ENCODE measurements at places on chromosomes 1 and 21.
A peak's percentile ranks its signal among the peaks of the same experiment; 100 is the strongest.

DNA sequence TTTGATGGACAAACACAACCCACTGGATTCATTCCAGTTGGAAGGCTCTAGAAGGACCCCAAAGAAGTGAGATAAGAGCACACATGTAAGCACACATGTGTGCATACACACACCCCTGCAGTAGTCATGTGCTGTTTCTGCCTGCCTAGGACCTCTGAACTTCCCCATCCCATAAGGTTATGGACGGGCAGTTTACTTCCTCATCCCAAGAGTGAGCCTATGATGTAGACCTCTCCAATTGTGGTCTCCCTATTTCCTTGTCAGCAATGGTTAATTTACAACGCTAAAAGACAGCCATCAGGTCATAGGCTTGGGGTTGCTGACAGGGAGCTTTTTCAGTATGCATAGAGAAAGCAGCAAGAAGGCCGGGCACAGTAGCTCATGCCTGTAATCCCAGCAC is 15.4 kb upstream of the ADAR start:
- no peak for DNase-seq

GRCh38 chr1:25174730-25175612 is 57.3 kb downstream of the SYF2 start:
- DNase-seq, result peak; percentile 83

- no peak for DNase-seq
These were observed 115.1 kb upstream of the TMEM51 start for GRCh38 chr1:15038232-15039016.

DNA sequence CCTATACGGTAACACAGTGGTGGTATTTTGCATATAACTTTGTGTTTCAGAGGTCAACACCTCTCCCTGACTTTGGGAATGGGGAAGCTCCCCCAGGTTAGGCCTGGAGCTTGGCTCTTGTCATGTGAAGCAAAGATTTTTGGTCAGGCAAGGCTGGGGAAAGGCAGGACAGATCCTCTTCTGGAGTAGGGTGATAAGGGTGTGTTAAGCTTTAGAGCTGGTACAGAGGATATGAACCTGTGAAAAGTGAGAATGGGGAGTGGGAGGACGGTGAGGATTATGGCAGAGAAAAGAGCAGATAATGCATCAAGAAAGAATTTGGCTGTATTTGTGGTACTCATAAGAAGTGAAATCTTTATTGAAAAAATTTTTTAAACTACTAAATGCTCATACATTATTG is 2.3 kb downstream of the RPF1 start:
- no peak for DNase-seq

GRCh38 chr1:205444931-205445645 is 10.8 kb downstream of the BLACAT1 start:
- DNase-seq, result peak; percentile 72

DNA sequence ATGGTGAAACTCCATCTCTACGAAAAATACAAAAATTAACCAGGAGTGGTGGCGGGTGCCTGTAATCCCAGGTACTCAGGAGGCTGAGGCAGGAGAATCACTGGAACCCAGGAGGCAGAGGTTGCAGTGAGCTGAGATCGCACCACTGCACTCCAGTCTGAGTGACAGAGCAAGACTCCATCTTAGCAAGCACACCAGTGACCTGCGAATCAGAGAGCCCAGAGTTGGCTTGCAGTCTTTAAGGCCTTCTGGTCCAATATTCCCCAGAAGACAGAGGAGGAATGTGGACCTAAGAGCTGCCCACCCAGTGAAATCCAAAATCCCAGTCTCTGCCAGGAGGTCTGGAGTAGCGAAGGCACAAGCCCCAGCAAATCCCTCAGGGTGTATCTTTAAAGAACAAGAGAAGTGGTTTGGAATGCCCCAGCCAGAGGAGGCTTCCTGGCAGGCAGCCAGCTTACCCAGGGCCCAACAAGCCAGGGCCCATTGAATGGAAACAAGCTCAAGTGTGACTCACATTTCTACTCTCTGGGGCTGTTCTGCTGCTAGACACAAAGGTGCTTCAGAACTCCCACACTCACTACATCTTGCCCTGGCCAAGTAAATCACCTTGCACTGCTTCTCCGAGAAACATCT is 23.9 kb downstream of the GPR161 start:
- no peak for DNase-seq

All from globus pallidus (tissue), 1 donor.